ENCODE measurements at places on chromosomes 4 and X. TPM values are rescaled to one million over a fixed set of nuclear protein-coding genes. Genes with fewer than 3 reads are reported as not detected.

The GLOD5 gene
- total RNA-seq: not detected

The POU4F2 gene
- 7.9 TPM for total RNA-seq

The ADH1B gene
- 8.9 TPM for total RNA-seq

The IDH3G gene
- total RNA-seq: 54.5 TPM

The PNCK gene
- 29.3 TPM for total RNA-seq

The PKD2 gene
- total RNA-seq: 87.7 TPM

The GPC3 gene
- 64.9 TPM for total RNA-seq

The SCML1 gene
- 20.1 TPM for total RNA-seq

The BBS12 gene
- 13.9 TPM for total RNA-seq

The MAGEA11 gene
- 0.77 TPM for total RNA-seq

The CITED1 gene
- total RNA-seq: 4.6 TPM

The RWDD4 gene
- 27.8 TPM for total RNA-seq

The NSUN7 gene
- total RNA-seq: 10.5 TPM
